ENCODE measurements at places on chromosomes 5 and 9.

DNA sequence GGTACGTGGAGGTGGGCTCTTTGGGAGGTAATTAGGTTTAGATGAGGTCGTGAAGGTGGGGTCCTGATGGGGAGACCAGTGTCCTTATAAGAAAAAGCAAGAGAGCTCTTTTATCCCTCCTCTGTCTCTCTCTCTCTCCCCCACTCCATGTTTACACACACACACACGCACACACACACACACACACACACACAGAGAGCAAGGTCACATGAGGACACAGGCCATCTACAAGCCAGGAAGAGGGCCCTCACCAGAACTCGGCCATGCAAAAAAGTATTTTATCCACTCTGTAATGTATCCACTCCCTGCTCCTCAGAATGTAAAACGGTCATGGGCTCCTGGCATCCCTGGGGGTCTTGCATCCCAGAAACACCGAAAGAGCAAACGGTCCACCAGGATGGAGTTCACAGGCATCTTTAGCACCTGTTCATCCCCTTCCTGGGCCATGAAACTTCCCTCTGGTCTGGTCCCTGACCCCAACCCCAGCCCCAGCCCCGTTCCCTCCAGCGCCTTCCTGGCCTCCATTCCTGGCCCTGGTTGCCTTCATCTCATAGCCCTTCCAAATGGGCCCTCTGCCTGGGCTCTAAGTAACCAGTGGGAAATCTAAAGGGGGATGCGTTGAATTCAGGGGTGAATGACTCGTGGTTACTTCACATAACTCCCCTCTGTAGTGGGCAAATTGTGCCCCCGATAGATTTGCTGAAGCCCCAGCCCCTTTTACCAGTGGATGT, 88.8 kb downstream of the NSUN2 start:
- no peak for DNase-seq

- DNase-seq: no peak
Measured at GRCh38 chr9:111151537-111151936, 113.3 kb upstream of the LPAR1 start.

DNA sequence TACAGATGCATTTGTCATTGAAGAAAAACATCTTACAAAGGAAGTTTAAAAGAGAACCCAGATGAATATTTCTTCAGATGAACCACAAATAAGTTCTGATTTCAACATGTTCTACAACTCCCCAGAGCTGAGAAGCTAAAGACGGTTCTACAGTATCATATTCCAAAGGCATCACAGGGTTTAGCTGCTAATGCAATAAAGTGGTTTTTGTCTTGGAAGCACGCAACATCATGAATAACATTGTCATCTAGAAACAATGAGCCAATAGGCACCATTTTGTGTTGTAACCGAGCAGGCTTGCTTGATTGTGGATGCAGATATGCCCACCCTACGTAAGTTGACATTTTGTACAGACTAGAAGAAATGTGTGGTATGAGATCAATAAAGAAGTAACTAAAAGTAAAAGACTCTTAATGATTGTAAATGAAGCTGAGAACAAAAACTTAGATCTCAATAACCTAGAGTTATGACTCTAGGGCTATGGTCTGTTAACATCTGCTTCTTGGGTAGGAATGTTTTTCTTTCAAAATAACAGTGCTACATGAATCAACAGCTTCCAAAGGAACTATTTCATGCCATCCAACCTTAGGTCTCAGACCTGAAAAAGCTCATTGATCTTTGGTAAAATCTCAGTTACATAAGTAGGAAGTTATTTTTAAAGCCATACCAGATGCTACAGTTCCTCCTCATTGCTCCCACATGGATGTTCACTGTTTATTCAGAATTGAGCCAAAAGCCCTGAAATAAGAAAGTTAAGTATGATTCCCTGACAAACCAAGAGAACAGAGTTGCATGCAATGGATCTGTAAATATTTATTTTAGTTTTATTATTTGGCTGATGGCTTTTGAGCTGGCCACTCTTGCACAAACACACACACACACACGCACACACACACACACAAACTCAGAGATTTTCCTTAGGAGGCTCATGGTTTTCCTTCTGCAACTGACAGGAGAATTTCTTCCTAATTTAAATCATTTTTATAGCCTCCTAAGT, 118.7 kb upstream of the SLCO6A1 start:
- DNase-seq: no peak

- DNase-seq: no peak
Measured at GRCh38 chr5:1465117-1465516, 19.9 kb upstream of the SLC6A3 start.

DNA sequence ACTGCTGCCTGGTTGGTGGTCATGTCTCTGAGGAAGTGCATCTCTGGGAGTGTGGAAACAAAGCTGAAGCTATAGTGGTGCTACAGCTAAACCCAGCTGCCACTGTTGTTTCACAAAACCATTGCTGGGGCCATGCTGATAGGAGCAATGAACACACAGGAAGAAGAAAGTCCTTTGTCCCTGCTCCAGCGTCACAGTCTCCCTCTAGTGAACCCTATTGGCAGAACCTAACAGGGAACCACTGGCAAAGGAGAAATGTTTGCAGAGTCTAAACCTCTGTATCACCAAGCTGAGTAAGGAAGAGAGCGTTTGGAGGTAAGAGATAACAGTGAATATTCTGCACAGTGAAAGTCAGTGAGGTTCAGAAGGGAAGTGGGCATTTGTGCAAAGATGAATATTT, 244.0 kb downstream of the YTHDC2 start:
- DNase-seq: no peak

GRCh38 chr5:6732634-6733410, 19.6 kb downstream of the TENT4A start:
- DNase-seq: peak; percentile 41

DNA sequence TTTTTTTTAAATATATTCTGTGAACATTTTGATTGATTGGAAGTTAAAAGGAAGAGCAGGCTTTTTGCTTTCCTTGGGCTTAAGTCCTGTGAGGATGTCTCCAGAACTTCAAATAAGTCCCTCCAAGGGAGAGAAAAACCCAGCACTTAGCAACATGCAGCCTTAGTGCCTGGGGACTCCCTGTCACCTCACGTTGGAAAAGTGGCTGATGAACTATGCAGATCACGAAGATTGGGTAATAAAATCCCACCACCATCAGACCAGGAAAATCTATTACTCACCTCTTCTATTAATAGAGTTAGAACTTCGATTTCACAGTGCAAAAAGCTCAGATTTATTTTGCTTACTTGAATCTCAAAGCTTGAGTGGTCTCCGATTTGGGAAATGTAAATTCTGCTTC, 507.0 kb downstream of the MAT2B start:
- no peak for DNase-seq

GRCh38 chr5:168334695-168335094, 43.2 kb downstream of the WWC1 start:
- no peak for DNase-seq

- no peak for DNase-seq
Measured at GRCh38 chr5:17156463-17156862, 61.0 kb upstream of the BASP1 start.

DNA sequence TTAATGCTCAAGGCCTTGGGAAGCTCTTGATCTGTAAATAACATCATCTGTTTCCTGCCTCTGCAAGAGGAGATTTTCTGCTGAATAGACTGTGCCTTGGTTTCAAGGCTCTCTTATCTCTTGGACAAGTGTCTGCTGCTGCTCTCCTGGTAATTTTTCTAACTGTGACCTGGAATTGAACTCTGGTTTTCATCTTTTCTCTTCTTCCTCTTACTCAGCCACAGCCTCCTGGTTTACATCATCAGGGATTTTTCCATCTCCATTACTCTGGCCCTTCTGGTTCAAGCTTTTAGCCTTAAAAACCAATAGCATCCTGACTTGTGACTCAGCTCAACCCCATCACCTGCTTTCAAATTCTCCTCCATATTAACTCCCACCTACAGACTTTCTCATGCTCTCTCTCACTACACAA, 49.6 kb upstream of the ITGA1 start:
- no peak for DNase-seq

DNA sequence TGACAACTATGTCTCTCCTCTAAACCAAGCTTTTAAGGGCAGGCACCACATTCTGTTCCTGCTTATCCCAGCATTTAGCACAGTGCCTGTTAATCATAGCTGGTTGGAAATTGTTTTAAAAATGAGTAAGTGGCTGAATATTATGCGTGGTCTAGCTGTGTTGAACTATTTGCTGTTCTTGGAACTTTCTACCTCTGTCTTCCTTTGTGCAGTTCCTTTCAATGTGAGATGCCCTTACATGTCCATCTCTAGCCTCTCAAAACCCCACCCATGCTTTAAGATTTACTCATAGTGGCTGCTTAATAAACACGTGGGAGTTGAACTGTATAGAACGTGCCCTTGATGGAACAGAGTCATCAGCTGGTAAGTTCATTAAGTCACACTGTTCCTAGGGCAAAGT, 34.5 kb downstream of the C9orf57 start:
- DNase-seq: no peak

- no peak for DNase-seq
Measured at GRCh38 chr5:40801771-40802562, 3.8 kb upstream of the PRKAA1 start.

DNA sequence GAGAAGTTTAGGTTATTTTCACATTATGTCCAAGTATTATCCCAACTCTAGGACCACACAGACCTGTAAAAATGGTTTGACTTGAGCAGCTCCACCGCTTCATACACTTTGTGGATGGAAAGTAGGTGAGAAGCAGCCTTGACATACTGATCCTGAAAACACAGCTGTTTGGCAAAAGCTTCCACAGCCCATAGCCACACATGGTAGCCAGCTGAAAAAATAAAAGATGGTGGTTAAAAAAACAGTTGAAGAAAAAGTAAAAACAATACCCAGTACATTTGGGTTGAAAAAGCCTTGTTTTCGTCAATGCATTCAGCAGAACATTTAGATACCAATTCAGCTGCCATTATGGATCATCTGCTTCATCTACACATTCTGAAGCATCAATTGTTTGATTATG, 36.7 kb downstream of the GEMIN5 start:
- DNase-seq: no peak

GRCh38 chr5:98104454-98105188, 668.8 kb upstream of the RGMB start:
- DNase-seq: no peak

- no peak for DNase-seq
Measured at GRCh38 chr5:129724647-129725046, 23.2 kb upstream of the MINAR2 start.

- no peak for DNase-seq
Measured at GRCh38 chr5:68922172-68922987, 171.4 kb upstream of the SLC30A5 start.

DNA sequence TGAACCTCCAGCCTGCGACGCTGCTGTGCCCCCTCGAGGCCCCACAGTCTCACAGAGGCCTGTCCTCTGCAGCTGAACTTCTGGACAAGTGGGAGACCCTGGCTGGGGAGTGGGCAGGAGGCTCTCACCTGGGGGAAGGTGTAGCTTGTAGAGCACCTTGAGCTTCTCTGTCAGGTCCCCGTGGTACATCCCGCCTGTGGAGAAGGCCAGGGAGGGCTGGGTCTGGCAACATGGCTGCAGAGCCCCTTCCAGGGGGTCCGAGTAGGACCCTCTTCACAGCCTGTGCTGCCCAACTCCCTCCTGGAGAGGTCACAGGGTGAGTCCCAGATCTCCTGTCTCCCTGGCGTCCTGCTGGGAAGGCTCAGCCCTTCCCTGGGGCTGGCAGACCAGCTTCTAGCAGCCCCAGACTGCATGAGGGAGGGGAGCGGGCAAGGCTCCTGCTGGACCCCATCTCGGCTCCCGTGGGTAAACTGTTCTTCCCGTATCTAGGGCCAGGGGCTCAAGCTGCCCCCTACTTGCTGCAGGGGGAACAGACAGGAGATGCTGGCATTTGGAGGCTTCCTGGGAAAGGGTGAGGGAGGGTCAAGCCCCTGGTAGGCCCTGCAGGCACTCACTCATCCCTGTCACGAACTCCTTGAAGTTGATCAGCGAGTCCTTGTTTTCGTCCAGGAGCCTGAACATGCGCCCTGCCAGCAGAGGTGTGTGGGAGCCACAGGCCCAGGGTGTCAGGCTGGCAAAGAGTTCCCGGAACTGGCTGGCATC, 11.2 kb upstream of the MRNIP start:
- no peak for DNase-seq

GRCh38 chr9:89254773-89255125, 56.2 kb upstream of the CKS2 start:
- DNase-seq: no peak

GRCh38 chr9:13054389-13054788, 225.1 kb downstream of the MPDZ start:
- DNase-seq: no peak

DNA sequence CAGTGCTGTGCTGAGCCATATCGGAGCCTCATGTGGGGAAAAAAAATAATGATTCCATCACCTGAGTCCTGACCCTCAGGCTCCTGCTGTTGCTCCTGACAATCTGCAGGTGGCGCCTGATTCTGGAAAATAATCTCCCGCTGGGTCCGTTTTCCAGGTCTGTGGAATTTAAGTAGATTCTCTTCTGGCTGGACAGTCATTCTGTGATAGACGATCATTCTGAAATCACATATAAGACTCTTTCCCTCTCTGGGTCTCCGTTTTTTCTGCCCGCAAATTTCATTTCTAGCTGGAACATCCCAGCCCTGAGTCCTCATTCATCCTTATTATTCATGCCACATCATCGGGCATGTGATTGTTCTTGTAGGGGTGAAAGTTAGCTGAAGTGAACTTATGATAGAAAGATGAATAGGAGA, 22.1 kb upstream of the STXBP1 start:
- peak; percentile 72 for DNase-seq

GRCh38 chr9:26551971-26552370, 340.6 kb downstream of the CAAP1 start:
- no peak for DNase-seq

DNA sequence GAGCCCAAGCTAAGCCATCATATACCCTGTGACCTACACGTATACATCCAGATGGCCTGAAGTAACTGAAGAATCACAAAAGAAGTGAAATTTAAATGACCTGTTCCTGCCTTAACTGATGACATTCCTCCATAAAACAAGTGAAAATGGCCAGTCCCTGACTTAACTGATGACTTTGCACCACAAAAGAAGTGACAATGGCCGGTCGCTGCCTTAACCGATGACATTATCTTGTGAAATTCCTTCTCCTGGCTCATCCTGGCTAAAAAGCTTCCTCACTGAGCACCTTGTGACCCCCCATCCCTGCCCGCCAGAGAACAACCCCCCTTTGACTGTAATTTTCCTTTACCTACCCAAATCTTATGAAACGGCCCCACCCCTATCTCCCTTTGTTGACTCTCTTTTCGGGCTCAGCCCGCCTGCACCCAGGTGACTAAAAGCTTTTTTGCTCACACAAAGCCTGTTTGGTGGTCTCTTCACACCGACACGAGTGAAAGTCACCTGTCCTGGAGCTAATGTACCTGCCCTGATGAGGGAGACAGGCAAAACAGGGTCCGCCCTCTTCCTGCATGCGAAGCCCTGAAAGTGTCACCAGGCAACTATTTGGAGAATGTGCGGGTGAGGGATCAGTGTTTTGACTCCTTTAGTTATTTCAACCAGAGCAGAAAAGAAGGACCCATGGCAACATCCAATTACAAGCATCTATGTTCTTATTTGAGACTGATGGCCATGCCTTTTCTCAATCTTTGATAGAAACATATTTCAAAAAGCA, 266.1 kb downstream of the SMARCA2 start:
- DNase-seq: no peak

DNA sequence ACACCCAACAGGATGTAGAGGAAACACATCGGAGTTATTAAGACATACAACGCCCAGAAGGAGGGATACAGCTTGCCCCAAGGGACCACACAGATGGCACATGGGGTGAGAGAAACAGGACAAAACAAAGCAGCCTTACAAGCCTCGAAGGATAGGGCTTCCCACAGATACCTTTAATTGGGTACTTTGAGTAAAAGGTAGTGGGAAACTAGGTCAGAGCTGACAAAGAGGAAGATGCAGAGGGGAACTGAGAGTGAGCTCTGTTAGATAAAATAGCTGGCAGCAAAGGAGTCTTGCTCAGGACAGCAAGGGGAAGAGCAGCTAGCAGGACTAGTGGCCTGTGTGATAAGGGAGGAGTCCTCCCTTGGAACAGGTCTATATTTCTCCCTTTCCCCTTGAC, 48.2 kb downstream of the OTP start:
- DNase-seq: no peak
